RKO (cell line): ENCODE measurements at places on chromosomes 1 and 21.

DNA sequence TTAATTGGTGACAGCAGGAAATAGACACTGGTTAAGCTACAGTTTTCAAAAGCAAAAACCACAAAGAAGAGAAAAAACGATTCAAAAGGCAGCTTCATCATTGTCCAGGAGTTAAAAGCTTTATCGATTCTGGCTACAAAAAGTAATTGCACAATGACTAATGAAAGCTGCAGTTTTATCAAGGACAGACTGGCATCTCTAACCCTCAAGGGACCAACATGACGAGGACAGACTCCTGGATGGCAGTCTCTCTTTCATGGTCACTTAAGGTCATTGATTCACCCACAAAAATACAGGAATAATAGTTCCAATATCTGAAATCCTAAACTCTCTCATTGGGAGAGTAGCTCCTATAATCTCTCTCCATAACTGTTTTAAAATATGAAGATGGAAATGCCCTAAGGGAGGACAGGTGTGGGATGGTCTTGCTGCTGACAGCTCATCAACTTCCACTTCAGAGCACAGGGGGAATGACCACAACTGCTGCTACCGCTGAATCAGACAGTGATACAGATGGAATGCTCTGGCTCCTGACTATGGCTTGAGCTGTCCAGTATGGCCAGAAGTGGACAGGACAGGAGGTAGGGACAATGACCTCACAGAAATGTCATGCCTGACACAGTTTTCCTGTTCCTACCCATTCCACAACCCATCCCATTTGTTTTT is 17.4 kb upstream of the CPLANE2 start:
- peak; percentile 39 for DNase-seq

GRCh38 chr1:31617916-31618746 is 642 bp downstream of the HCRTR1 start:
- no peak for DNase-seq

DNA sequence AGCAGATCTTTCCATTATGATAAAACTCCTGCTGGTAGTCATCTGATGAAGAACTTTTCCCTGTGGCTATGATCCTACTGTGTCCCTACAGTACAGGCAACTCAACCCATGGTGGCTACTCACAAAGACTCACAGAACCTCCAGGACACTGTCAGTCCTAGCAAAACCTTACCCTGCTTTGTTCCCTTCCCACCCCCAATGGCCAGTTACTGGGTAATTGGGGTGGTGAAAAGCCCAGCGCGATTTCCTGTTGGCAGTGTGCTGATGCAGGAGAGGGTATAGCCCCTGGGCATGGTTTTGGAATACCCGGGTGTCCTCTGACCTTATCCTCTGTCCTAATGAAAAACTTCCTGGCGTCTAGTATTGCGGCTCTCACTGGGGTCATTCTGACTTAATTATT is 533 bp upstream of the RGL1 start:
- no peak for DNase-seq

- DNase-seq = peak; percentile 79
These were observed 30.7 kb upstream of the KIAA1614 start for GRCh38 chr1:180881806-180882509.

GRCh38 chr1:119700326-119700725 is 11.4 kb upstream of the PHGDH start:
- DNase-seq = no peak

DNA sequence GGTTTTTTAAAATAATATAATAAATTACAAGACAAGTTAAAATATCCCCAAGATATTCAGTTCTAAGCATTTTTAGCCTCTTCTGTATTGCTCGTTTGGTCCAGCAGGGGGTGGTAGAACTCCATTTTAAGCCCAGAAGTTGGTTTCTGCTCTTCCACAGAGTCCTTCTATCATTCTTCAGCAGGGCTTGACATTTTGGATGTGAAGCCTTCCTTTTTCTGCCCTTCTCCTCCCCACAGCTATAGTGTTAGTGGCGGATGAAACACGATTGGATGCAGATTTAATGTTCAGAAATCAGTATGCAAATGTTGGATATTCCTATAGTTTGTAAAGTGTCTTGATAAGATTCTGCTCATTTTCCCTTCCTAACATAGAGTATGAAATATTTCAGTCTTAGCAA is 1.4 kb downstream of the NCAM2 start:
- peak; percentile 19 for DNase-seq

DNA sequence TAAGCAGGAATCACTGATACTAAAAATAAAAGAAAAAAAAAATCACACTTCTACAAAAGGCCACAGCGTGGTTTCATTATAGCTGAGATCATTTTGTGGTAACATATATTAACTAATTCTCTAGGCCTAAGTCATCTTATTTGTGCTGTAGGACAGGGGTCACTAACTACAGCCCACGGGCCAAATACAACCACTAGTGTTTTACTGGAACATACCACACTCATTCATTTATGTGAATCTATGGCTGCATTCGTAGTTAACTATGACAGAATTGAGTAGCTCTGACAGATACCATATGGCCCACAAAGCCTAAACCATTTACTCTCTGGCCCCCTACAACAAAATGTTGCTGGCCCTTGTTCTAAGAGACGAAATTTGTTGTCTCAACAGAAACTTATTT is 224.4 kb downstream of the VAV3 start:
- no peak for DNase-seq

DNA sequence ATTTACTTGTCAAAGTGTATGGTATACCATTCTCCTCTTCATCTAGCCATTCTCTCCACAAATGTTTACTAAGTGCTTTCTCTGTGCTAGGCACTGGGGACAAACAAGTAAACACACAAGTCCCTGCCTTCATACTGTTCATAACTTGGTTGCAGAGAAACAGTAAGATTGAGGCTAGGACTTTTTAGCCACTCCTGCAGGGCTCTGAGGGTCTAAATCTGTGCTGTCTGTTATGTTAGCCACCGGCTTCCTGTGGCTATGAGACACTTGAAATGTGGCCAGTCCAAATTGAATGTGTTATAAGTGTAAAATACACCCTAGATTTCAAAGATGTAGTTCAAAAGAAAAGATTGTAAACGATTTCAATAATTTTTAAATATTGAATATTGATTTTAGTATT is 50.2 kb downstream of the AZIN2 start:
- no peak for DNase-seq
